CD8-positive, alpha-beta memory T cell (primary cell): ENCODE measurements at places on chromosomes 6 and 20. TPM values are rescaled to one million over a fixed set of nuclear protein-coding genes. Genes with fewer than 3 reads are reported as not detected.

Gene QRSL1
- 9.7 TPM for polyA plus RNA-seq

DNA sequence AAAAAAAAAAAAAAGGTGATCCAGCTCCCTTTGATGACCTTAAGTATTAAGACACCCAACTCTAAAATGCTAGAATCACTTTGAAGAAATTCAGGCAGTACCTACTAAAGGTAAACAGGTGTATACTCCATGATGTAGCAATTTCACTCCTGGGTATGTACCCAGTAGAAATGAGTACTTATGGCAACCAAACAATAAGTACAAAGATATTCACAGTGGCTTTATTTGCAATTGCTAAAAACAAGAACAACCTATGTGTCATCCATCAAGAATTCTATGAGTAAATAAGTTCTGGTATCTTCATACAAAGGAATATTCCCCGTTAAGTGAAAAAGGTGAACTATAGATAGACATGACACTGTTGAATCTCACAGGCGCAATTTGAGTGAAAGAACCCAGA lies 29.4 kb downstream of the MDGA1 start:
- no peaks in the 10 kb centered on the region for H3K36me3 ChIP-seq
- no peak overlapping the region for H3K27ac ChIP-seq
- H3K4me3 ChIP-seq = no peak overlapping the region
- no peaks in the 10 kb centered on the region for H3K27me3 ChIP-seq
- H3K4me1 ChIP-seq = no peaks in the 10 kb centered on the region

Gene HRH3
- polyA plus RNA-seq = not detected

DNA sequence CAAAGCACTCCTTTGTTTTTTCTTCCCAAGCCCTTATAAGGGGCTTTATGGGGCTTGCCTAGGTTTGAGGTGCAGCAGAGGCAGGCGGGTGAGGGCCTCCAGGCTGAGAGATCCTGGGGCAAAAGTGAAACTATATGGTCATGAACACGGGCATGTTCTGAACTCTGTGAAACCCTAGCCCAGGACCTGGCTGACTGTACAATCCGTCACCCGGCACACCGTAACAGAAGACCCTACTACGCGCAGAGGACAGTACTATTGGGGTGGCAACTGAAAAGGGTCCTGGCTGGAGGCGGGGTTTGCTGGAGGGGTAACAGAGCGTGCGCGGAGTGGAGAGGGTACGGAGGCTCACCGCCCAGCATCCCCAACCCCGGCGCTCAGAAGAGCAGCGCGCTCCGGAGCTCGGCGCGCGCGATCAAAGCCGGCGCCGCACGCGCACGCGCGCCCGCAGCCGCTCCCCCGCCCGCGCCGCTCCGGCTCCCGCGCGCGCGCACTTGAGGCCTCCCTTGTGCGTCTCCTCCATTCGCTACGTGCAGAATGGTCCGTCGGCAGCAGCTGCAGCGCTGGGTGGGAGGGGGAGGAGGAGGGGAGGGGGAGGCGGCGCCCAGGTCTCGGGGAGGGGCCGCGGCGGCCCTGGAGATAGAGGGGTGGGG lies 54.2 kb downstream of the MRPL14 start:
- DNase-seq = peak; percentile 59

Gene EDN3
- polyA plus RNA-seq = not detected

Gene DLK2
- 1.4 TPM for polyA plus RNA-seq

GRCh38 chr6:144158133-144158532 lies 7.8 kb downstream of the STX11 start:
- H3K27me3 ChIP-seq = no peaks in the 10 kb centered on the region
- H3K27ac ChIP-seq = no peak overlapping the region
- no peak overlapping the region for H3K4me3 ChIP-seq

Gene TFAP2D
- polyA plus RNA-seq = 0.16 TPM

DNA sequence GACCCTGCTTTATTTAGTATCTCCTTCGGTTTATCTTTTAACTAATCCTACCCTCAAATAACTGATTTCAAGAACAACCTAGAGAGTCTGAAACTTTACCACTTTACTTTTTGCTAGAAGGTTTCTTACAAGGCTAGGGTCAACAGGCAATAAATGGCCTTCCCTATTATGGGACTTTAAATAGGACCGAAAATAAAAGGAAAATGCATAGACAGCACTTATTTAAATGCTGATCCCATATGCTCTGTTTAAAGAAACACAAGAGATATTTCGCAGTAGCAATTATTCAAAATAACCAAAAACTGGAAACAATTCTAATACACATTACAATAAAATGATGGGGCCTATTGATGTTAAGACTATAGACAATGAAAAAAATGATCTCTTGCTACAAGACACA lies 13.7 kb downstream of the MCUR1 start:
- no peak overlapping the region for H3K27ac ChIP-seq
- H3K4me3 ChIP-seq = no peak overlapping the region
- peaks cover 5% of the 10 kb centered on the region for H3K36me3 ChIP-seq
- H3K27me3 ChIP-seq = no peaks in the 10 kb centered on the region

GRCh38 chr6:12012038-12012557 lies at the start of gene HIVEP1:
Gene HIVEP1, plus strand, starts transcription at chr6:12012312. Its CDS starts 3,317 bp downstream, at chr6:12015629.
- H3K27ac ChIP-seq = peak within 1 kb of the TSS; percentile 51
- DNase-seq = no peak
- H3K36me3 ChIP-seq = peaks cover 3% of the 10 kb centered on the region
- H3K4me3 ChIP-seq = peak within 1 kb of the TSS; percentile 66
- H3K4me1 ChIP-seq = peaks cover 34% of the 10 kb centered on the region

Gene FOXA2
- not detected for polyA plus RNA-seq

- no peak for DNase-seq
- no peaks in the 10 kb centered on the region for H3K36me3 ChIP-seq
- H3K4me1 ChIP-seq = peaks cover 7% of the 10 kb centered on the region
- H3K27ac ChIP-seq = peak overlapping the region; percentile 44
Observed at GRCh38 chr6:137903933-137904821, 37.1 kb downstream of the TNFAIP3 start.

DNA sequence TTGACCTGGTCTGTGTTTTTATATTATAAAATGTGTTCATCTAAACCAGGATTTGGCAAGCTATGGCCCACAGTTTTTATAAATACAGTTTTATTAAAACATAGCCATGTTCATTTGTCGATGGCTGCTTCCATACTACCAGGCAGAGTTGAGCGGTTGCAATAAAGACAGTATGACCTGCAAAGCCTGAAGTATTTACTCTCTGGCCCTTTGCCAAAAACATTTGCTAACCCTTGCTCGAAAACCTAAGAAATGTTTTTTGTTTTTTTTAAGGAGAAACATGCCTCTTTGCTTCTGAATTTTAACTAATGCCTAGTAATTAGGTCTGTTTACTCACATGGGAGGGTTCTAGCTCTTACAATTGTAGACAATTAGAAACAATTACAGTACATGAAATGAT lies 67.4 kb upstream of the SMIM28 start:
- no peaks in the 10 kb centered on the region for H3K27me3 ChIP-seq
- no peak overlapping the region for H3K4me3 ChIP-seq
- DNase-seq = no peak

DNA sequence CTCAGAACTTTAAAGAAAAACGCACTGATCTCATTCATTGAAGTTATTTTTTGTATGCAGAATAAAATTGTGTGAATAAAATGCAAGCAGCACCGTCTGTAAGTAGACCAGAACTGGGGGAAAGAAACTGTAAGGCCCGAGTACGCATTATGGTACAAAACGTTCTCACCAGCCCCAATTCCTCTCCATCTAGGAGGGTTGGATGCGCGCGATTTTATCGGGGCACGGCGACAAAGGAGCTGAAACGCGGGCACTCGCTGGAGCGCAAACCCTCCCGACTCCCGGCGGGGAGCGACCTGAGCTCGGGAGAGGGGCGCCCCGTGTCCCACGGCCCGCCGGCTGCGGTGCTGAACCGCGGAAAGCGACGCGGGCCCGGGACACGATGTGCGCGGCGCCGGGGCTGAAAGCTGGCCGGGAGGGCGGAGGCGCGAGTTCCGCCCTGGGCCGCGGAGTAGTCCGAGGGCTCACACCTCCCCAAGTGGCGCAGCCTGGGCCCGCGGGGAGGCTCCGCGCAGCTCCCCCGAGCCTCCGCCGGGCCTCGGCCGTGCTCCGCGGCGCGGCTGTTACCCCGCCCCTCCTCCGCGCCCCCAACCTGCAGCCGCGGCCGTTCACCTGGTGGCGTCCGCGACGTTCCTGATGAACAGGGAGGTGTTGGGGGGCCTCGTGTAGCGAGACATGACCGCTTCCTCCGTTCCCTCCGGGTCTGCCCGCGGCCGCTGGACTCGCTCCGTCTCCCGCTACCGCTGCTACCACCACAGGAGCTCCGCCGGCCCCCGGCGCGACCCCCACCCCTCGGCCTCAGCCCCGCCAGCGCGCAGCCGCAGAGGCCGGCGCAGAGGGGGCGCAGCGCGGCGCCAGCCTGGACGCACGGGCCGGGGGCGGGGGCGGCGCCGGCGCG lies at the start of gene SRSF12:
Gene SRSF12 (minus strand): TSS at position 861 of the 898 bp plus-strand sequence. CDS start 184 bp downstream, at position 677.
- H3K27ac ChIP-seq = no peak within 1 kb of the TSS
- peaks cover 3% of the 10 kb centered on the region for H3K27me3 ChIP-seq
- H3K4me1 ChIP-seq = peaks cover 5% of the 10 kb centered on the region
- H3K36me3 ChIP-seq = no peaks in the 10 kb centered on the region
- DNase-seq = peak; percentile 8
- peak within 1 kb of the TSS; percentile 20 for H3K4me3 ChIP-seq

Gene HLA-C
- polyA plus RNA-seq = 4,018 TPM

Gene ZC3H12D
- 2.5 TPM for polyA plus RNA-seq

Gene RBBP8NL
- not detected for polyA plus RNA-seq

- H3K27ac ChIP-seq = no peak overlapping the region
- H3K36me3 ChIP-seq = no peaks in the 10 kb centered on the region
- no peak for DNase-seq
- no peaks in the 10 kb centered on the region for H3K27me3 ChIP-seq
- no peak overlapping the region for H3K4me3 ChIP-seq
Observed at GRCh38 chr20:43947316-43947710, 32.7 kb downstream of the TOX2 start.

Gene GTSF1L
- not detected for polyA plus RNA-seq

DNA sequence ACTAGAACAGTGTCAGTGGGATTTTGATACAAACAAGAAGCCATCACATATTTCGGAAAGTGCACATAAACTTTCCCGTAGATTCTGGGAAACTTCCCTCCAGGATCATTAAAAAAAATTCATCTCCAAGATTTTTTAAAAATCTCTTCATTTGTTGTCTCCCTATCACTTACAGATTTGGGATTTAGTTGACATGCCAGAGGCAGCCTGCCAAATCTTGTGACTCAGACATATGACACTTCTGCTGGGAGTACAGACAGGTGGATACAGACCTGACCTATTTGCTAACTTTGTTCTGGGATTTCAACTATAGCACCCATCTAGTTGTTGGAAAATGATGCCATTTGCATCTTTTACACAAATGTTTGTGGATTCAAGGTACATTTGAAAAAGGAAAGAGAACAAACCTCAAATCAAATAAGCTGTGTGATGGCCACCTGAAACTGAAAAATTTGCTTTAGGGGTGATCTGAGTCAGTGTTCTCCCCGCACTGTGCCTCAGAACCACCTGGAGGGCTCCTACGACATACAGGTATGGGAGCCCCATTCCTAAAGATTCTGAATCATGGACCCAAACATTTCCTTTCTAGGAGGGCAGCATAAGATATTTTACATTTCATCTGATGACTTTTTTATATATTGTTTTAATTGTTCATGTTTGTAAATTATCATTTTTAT lies 21.9 kb upstream of the CD2AP start:
- H3K27ac ChIP-seq = no peak overlapping the region
- DNase-seq = no peak
- no peak overlapping the region for H3K4me3 ChIP-seq
- H3K4me1 ChIP-seq = no peaks in the 10 kb centered on the region

DNA sequence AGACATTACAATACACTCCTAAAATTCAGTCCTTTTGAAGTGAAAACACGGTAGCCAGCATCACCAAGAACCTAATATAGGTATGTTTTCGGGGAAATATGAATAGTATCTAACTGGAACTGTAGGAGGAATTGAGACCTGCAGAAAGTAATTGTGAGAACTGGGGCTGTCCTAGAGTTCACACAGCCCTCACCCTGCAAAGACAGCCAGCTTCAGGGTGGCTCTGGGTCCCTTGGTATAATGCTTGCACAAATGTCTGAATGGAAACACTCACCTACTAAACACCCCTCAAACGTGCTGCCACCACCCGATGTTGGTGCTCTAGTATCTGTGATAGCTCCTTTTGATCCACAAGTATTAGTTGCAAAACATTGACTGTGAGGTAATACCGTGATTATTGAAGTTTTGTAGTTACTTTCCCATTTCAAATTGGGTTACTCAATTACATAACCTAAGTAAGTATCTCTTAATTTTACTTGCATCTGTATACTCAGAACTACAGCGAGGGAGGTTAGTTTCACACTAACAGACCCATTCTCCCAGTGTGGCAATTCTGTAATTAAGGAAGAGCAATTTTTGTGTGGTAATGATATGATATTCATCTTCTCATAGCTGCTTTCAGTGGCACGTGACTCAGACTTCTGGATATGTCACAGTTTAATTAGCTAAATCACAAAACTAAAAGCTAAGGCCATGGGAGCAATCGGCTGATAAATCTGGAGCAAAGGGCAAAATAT lies 129.5 kb downstream of the INSM1 start:
- no peaks in the 10 kb centered on the region for H3K4me1 ChIP-seq
- H3K36me3 ChIP-seq = peaks cover 13% of the 10 kb centered on the region
- no peak for DNase-seq
- no peak overlapping the region for H3K27ac ChIP-seq
- H3K27me3 ChIP-seq = no peaks in the 10 kb centered on the region
- no peak overlapping the region for H3K4me3 ChIP-seq

GRCh38 chr6:137958811-137959565 lies 91.9 kb downstream of the TNFAIP3 start:
- no peak overlapping the region for H3K4me3 ChIP-seq
- H3K27ac ChIP-seq = no peak overlapping the region
- no peak for DNase-seq
- H3K27me3 ChIP-seq = no peaks in the 10 kb centered on the region
- H3K36me3 ChIP-seq = no peaks in the 10 kb centered on the region

DNA sequence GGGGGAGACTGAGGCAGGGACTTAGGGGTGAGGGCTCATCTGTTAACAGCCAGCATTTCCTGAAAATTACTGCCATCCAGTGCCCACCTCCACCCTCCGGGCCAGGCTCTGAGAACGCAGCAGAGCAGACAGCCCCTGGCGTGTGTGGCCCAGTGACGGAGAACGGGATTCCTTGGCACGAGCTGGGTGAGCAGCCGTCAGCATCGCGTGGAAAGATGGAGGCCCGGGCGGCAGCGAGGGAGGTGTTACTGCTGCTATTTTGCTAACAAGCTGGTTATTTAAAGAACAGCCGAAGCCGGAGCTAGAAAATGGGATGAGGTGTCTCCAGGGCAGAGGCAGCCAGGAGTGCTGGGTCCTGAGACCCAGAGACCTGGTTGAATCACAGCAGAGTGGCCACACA lies 62.7 kb downstream of the DLGAP4 start:
- no peaks in the 10 kb centered on the region for H3K36me3 ChIP-seq
- no peak for DNase-seq
- peaks cover 4% of the 10 kb centered on the region for H3K27me3 ChIP-seq
- H3K4me3 ChIP-seq = no peak overlapping the region
- no peak overlapping the region for H3K27ac ChIP-seq

GRCh38 chr6:142760152-142760551 lies 184.8 kb downstream of the HIVEP2 start:
- H3K36me3 ChIP-seq = peaks cover 46% of the 10 kb centered on the region
- H3K4me3 ChIP-seq = no peak overlapping the region
- no peak for DNase-seq
- peaks cover 3% of the 10 kb centered on the region for H3K4me1 ChIP-seq
- no peak overlapping the region for H3K27ac ChIP-seq
